ENCODE measurements at places on chromosomes 11 and 22. TPM values are rescaled to one million over a fixed set of nuclear protein-coding genes. Genes with fewer than 3 reads are reported as not detected.

Gene MPZL3
- total RNA-seq = 4.2 TPM

Gene LGALS12
- total RNA-seq = not detected

Gene SUSD2
- total RNA-seq = 0.44 TPM

Gene TCN2
- 0.37 TPM for total RNA-seq

Gene CST6
- not detected for total RNA-seq

Gene CAPN5
- 2.3 TPM for total RNA-seq

Gene CD3E
- 1.0 TPM for total RNA-seq

Gene TECTA
- 0.41 TPM for total RNA-seq

Gene DLG2
- 5.8 TPM for total RNA-seq

Gene ACCS
- total RNA-seq = 56.2 TPM

Gene RAC2
- 273 TPM for total RNA-seq

Gene KDM4D
- 0.44 TPM for total RNA-seq

Gene FXYD6
- not detected for total RNA-seq

Gene BTBD18
- total RNA-seq = not detected

Gene LARGE1
- total RNA-seq = 81.2 TPM

Gene GPHA2
- total RNA-seq = not detected

Gene WT1
- not detected for total RNA-seq

Gene GRAMD4
- total RNA-seq = 105 TPM

Gene THY1
- not detected for total RNA-seq

Gene PIWIL4
- 0.67 TPM for total RNA-seq

Gene JOSD1
- total RNA-seq = 88.2 TPM

Gene SCT
- not detected for total RNA-seq

Gene GDPD5
- total RNA-seq = 99.6 TPM

Gene HPX
- total RNA-seq = 1.1 TPM

Gene BIRC2
- total RNA-seq = 51.0 TPM

Gene GAL3ST1
- 0.46 TPM for total RNA-seq

Gene DNAJB7
- total RNA-seq = not detected

Gene APLNR
- total RNA-seq = not detected

Gene DEPDC5
- 124 TPM for total RNA-seq

Gene SLC2A11
- total RNA-seq = 61.5 TPM

Gene CCDC87
- total RNA-seq = 0.39 TPM

Gene DKK3
- total RNA-seq = not detected

Gene ANO5
- not detected for total RNA-seq

Gene MS4A15
- total RNA-seq = not detected

Gene MICAL2
- 0.41 TPM for total RNA-seq

Gene KRTAP5-7
- total RNA-seq = 0.70 TPM

All from B cell (primary cell).